ENCODE measurements at places on chromosomes 5 and 9.

DNA sequence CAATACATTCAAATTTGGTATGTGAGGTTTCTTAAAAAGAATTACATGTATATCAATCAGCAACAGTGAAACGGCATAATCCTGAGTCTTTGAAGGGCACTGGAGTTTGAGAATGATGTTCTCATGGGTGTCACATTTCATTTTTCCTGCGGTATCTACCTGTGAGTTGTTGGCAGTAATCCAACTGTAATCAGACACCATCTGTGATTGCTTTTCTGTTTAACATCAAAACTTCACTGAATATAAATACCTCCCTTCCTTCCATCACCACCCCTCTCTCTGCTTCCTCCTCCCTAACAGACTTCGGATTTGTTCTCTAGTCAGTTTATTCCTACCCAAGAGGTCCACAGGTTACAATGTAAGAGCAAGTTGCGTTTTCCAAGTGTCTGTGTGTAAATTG is 275.2 kb upstream of the PCSK5 start:
- DNase-seq: no peak

- no peak for DNase-seq
Observed at GRCh38 chr9:16527573-16527972, 342.9 kb downstream of the BNC2 start.

GRCh38 chr5:160341309-160341870 is 29.0 kb upstream of the CCNJL start:
- no peak for DNase-seq

DNA sequence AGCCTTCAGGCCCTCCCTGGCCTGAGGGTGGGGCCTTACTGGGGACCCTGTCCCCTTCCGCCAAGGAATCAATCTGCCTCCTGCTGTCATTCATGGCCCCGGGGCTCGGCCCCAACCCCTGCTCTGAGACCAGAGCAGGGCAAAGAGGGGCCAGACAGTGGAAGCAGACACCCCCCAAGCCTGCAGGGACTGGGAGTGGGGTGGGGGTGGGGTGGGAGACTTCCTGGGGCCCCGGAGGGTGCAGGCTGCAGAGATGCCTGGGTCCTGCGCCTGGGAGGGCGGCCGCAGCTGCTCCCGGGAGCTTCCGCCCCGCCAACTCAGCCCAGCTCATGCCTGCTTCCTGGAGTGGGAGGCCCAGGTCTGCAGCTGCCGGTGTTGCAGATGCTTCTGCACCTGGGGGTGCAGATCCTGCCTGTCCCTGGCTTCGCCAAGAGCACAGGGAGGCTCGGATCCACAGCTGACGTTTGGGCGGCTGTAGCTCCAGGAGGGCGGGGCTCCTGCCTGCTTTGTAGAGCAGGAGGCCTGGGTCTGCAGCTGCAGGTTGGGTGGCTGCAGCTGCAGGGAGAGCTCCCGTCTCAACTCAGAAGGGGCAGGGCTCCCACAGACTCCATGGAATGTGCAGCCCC is 6.2 kb downstream of the KIF4B start:
- no peak for DNase-seq

DNA sequence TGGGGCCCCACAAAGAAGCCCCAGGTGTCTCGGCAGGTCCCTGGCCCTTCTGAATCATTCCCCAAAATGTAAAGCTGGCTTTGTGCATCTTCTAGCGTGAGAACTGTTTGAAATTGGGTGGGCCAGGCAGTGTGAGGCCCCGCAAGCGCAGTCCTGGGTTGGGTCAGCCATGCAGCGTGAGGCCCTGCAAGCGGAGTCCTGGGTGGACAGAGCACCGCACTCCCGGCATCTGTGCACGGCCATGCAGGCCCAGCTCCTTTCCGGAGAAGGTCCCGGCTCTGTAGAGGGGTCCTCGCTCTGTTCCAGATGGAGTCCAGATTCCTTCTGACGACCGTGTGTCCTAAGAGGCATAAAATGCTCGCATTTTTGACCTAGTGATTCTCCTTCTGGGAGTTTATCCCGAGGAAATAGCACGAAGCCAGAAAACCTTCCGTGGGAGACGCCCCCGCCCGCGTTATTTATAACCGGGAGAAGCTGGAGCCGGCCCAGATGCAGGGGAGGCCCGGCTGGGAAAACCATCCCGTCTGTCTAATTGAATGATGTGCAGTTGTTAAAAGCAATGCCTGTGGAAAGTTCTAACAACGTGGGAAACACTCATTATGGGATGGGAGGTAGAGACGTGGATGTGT is 19.4 kb upstream of the NOTCH1 start:
- DNase-seq: no peak

DNA sequence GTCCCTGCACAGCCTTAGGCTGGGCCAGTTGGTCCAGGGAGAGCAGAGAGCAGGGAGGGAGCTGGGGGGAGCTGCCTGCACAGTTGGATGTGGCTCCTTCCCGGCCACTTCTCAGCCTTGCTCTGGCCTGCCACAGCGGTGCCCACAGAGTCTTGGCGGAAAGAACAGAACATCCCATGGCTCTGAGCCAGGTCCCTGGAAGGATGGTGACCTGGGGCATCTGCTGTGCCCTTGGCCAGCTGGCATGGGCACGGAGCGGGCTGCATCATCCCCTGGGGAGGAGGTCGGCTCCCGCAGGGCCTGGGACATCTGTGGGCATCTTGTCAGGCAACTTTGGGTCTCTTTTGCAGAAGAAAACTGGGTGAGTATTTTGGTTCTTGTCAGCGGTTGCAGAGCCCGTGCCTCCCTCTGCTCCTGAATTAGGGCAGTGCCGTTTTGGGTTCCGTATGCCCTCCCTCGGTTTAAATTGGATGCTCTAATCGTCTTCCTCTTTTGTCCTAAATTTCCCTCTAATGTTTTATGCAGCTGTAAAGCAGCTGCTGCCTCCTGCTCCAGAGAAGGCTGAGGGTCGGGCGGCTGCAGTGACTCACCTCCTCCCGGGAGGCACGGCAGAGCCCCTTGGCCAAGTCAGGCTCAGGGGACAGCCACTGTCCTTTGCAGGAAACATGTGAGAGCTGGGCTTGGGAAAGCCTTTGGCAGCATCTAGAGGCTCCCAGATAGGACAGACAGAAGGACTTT is 10.5 kb upstream of the NACC2 start:
- no peak for DNase-seq

GRCh38 chr5:133332439-133333024 is 279.8 kb downstream of the FSTL4 start:
- DNase-seq: no peak

- no peak for DNase-seq
Observed at GRCh38 chr5:89850513-89850865, 559.1 kb downstream of the CETN3 start.

- DNase-seq: no peak
Observed at GRCh38 chr5:32044939-32045338, 129.2 kb downstream of the GOLPH3 start.
